ENCODE measurements at places on chromosomes 11 and 22. TPM values are rescaled to one million over a fixed set of nuclear protein-coding genes. Genes with fewer than 3 reads are reported as not detected.

OMP gene
- 0.82 TPM for total RNA-seq

C11orf86 gene
- total RNA-seq = not detected

SCGB1A1 gene
- total RNA-seq = not detected

DNA sequence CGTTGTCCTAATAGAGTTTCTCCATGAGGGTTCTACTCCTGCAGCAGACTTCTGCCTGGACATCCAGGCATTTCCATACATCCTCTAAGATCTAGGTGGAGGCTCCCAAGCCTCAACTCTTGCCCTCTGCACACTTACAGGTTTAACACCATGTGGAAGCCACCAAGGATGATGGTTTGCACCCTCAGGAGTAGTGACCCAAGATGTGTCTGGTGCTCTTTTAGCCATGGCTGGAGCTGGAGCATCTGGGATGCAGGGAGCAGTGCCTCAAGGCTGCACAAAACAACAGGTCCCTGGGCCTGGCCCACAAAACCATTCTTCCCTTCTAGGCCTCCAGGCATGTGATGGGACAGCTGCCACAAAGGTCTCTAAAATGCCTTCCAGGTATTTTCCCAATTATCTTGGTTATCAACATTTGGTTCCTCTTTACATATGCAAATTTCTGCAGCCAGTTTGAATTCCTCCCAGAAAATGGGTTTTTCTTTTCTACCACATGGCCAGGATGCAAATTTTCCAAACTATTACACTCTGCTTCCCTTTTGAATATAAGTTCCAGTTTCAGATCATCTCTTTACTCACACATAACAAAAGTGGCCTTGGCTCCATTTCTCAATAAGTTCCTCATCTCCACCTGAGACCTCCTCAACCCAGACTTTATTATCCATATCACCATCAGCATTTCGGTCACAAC is 69.5 kb upstream of the GNAZ start:
- H3K27me3 ChIP-seq = peaks cover 3% of the 10 kb centered on the region
- no peak overlapping the region for H3K27ac ChIP-seq
- H3K4me3 ChIP-seq = no peak overlapping the region
- no peaks in the 10 kb centered on the region for H3K4me1 ChIP-seq
- no peaks in the 10 kb centered on the region for H3K36me3 ChIP-seq

DNA sequence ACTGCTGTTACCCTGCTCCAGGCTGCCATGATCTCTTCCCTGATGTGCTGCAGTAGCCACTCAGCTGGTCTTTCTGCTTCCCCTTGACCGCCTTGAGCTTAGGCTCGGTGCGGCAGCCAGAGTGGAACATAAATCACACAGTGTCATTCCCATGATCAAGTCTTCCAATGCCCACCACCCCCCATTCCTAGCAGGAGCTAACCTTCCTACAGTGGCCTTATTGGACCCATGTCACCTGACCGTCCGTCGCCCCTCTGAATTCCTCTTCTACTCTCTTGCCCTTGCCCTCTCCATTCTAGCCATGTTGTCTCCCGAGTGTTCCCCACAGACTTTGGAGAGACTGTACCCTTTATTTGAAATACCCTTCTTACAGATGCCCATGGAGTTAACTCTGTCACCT is 43.4 kb downstream of the OTOG start:
- no peak overlapping the region for H3K27ac ChIP-seq
- H3K4me1 ChIP-seq = no peaks in the 10 kb centered on the region
- no peaks in the 10 kb centered on the region for H3K27me3 ChIP-seq
- no peaks in the 10 kb centered on the region for H3K36me3 ChIP-seq

- H3K4me3 ChIP-seq = no peak overlapping the region
- H3K4me1 ChIP-seq = no peaks in the 10 kb centered on the region
- H3K27me3 ChIP-seq = no peaks in the 10 kb centered on the region
- peaks cover 2% of the 10 kb centered on the region for H3K36me3 ChIP-seq
- no peak for DNase-seq
- no peak overlapping the region for H3K27ac ChIP-seq
Measured at GRCh38 chr22:46107753-46108563, 42.4 kb upstream of the PPARA start.

DNA sequence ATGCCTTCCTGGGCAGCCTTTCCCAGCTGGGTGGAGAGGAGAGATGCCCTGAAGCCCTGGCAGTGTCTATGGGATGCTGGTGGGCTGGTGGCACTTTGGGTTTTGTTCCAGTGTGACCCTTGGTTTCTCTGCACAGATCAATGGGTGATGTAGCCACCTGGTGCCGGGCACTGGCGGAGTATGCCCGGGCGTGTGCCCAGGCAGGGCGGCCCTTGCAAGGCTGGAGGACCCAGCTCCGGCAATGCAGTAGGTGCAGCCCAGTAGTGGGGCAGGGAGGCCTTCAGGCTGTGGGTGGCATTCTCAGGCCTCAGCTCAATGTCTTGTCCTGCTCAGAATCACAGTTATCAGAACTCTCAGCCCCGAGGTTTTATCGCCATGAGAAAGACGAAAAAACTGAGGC is 11.9 kb downstream of the OTOG start:
- no peak overlapping the region for H3K4me3 ChIP-seq
- no peak overlapping the region for H3K27ac ChIP-seq
- no peaks in the 10 kb centered on the region for H3K4me1 ChIP-seq
- H3K36me3 ChIP-seq = no peaks in the 10 kb centered on the region
- no peaks in the 10 kb centered on the region for H3K27me3 ChIP-seq

GRCh38 chr22:49632199-49633009 is 195.3 kb downstream of the BRD1 start:
- H3K36me3 ChIP-seq = no peaks in the 10 kb centered on the region
- H3K27me3 ChIP-seq = no peaks in the 10 kb centered on the region
- H3K4me1 ChIP-seq = peaks cover 3% of the 10 kb centered on the region
- H3K27ac ChIP-seq = no peak overlapping the region
- DNase-seq = peak; percentile 13
- H3K4me3 ChIP-seq = no peak overlapping the region

DNA sequence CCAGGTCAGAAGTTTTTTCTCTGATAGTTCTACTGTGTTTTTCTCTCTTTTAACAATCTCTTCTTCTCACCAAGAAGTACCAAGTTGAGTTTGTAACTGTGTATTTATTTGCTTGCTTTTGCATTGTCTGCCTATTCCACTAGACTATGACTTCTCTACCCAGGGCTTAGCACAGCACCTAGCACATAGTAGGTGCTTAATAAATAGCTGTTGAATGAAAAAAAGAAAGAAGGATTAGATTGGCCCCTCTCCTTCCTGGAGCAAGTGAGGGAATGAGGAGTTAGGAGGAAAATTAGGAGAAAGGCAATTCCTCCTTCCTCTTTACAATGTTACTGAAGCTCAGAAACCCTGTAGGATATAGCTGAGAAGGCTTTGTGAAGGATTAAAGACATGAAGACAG is 83.3 kb downstream of the FBXO7 start:
- no peak for DNase-seq
- H3K4me3 ChIP-seq = no peak overlapping the region
- H3K4me1 ChIP-seq = no peaks in the 10 kb centered on the region
- H3K27ac ChIP-seq = no peak overlapping the region
- no peaks in the 10 kb centered on the region for H3K27me3 ChIP-seq
- no peaks in the 10 kb centered on the region for H3K36me3 ChIP-seq

DNA sequence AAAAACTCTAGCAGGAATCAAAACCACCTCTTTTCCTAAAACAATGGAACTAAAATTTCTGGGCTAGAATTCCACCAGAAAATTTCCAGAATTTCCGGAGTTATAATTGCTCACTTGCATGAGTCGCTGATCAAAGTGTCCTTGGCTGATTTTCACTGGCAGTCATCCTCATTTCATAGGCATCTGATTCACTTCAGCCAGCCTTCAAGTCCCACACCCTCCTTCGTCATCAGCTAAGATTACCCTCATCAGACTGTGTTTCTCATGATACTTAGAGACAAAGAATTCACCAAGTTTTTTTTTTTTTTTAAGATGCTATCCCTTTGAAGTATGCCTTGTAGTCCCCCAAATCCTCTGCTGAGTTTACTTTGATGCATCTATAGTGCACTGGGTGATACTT is 71.5 kb upstream of the RAB38 start:
- H3K27ac ChIP-seq = no peak overlapping the region
- no peak for DNase-seq
- no peak overlapping the region for H3K4me3 ChIP-seq
- no peaks in the 10 kb centered on the region for H3K4me1 ChIP-seq
- no peaks in the 10 kb centered on the region for H3K36me3 ChIP-seq
- H3K27me3 ChIP-seq = no peaks in the 10 kb centered on the region

DNA sequence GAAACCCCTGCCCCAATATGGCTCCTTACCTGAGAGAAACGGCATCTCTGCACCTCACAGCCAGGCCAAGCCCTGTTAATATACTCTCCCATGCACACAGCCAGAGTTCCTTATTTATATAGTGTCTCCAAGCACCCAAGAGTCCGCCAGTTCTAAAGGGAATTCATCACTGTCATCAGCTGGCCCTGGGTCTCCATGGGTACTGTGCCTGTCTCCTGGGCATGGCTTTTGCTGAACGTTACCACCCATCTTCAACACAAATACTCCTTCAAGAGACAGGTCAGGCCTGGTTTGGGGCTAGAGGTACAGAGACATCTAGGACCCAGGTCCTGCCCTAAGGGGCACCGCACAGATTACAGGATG is 1.6 kb upstream of the ATG16L2 start:
- no peaks in the 10 kb centered on the region for H3K27me3 ChIP-seq
- peak overlapping the region; percentile 66 for H3K4me3 ChIP-seq
- H3K36me3 ChIP-seq = peaks cover 9% of the 10 kb centered on the region
- H3K4me1 ChIP-seq = peaks cover 55% of the 10 kb centered on the region
- DNase-seq = no peak

- H3K27ac ChIP-seq = no peak overlapping the region
- DNase-seq = no peak
Measured at GRCh38 chr11:404551-405264, 10.1 kb downstream of the SIGIRR start.

GRCh38 chr11:116876656-116877055 is 39.2 kb upstream of the APOA1 start:
- H3K36me3 ChIP-seq = peaks cover 44% of the 10 kb centered on the region
- H3K4me3 ChIP-seq = no peak overlapping the region
- H3K27ac ChIP-seq = no peak overlapping the region
- no peaks in the 10 kb centered on the region for H3K4me1 ChIP-seq
- no peak for DNase-seq

- no peak overlapping the region for H3K27ac ChIP-seq
- DNase-seq = no peak
- H3K36me3 ChIP-seq = peaks cover 16% of the 10 kb centered on the region
- no peaks in the 10 kb centered on the region for H3K4me1 ChIP-seq
- H3K27me3 ChIP-seq = no peaks in the 10 kb centered on the region
Measured at GRCh38 chr11:95991545-95991944, 67.6 kb upstream of the MTMR2 start.

DNA sequence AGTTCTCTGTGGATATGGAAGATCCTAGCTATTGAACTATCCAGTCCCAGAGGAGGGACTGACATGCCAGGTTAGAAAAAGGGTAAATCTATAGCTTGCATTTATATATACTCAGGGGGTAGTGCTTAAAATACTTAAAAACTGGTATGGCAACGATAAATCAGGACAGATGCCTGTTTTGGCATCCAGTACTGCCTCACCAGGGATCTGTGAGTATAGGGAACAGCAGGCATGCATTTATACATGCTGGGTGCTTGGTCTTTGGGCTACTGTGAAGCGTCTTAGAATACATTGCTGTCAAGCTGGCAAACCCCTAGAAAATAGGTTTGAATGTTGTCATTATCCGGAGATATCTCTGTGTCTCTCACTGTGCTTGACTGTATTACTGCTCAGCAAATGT is 94.2 kb upstream of the DRD2 start:
- H3K4me1 ChIP-seq = no peaks in the 10 kb centered on the region
- no peak for DNase-seq
- no peak overlapping the region for H3K4me3 ChIP-seq
- no peak overlapping the region for H3K27ac ChIP-seq
- no peaks in the 10 kb centered on the region for H3K27me3 ChIP-seq

DNA sequence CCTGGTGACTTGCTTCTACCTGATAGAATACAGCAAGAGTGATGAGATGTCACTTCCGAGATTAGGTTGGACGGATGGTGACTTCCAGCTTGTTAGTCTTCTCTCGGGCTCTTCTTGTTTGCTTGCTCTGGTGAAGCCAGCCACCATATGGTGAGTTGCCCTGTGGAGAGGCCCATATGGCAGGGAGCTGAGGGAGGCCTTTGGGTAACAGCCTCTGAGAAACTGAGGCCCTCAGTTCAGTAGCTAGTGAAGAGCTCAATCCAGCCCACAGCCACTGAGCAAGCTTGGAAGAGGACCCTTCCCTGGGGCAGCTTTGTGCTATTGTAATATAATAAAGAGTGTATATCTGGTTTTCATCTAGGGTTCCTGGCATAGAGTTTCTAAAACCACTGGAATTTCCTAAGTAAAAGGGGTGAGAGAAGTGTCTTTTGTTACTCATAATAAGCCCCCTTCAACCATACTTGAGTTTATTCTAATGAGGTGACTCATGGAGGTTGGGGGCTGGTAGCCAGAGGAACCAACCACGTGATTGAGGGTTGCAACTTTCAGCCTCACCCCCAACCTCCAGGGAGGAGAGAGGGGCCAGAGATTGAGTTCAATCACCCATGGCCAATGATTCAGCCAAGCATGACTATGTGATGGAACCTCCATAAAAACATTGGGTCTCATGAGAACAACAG is 8.0 kb upstream of the TPCN2 start:
- no peak for DNase-seq
- no peak overlapping the region for H3K4me3 ChIP-seq
- H3K4me1 ChIP-seq = no peaks in the 10 kb centered on the region
- H3K27me3 ChIP-seq = no peaks in the 10 kb centered on the region
- no peaks in the 10 kb centered on the region for H3K36me3 ChIP-seq
- H3K27ac ChIP-seq = no peak overlapping the region

- DNase-seq = no peak
- no peaks in the 10 kb centered on the region for H3K27me3 ChIP-seq
- H3K27ac ChIP-seq = no peak overlapping the region
- H3K36me3 ChIP-seq = peaks cover 70% of the 10 kb centered on the region
- no peaks in the 10 kb centered on the region for H3K4me1 ChIP-seq
Measured at GRCh38 chr11:1472180-1473005, 14.2 kb downstream of the MOB2 start.

GRCh38 chr11:64916040-64916774 is 802 bp downstream of the ATG2A start:
- H3K4me3 ChIP-seq = peak overlapping the region; percentile 91
- DNase-seq = peak; percentile 76
- H3K27me3 ChIP-seq = no peaks in the 10 kb centered on the region
- peaks cover 31% of the 10 kb centered on the region for H3K4me1 ChIP-seq
- peaks cover 29% of the 10 kb centered on the region for H3K36me3 ChIP-seq

- H3K36me3 ChIP-seq = no peaks in the 10 kb centered on the region
- no peaks in the 10 kb centered on the region for H3K4me1 ChIP-seq
- DNase-seq = no peak
- no peak overlapping the region for H3K27ac ChIP-seq
- H3K27me3 ChIP-seq = no peaks in the 10 kb centered on the region
Measured at GRCh38 chr11:39036021-39036420, 2423.4 kb downstream of the LRRC4C start.

DNA sequence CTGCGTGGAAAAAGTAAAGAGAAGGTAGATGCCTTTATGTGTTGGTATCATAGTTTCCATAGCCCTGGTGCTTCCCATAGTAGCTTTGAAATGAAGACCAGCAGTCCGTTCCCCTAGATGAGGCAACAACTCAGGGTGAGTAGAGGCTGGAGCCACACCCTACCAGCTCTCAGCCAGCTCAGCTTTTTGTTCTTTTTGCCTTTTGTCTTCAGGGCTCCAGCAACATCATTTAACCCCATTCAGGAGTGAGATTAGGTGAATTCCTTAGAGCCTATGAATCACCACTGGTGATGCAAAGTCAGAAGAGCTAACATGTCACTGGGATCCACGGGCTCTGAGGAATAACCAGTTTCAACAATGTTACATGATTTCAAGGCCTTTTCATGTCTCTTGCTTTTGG is 14.0 kb upstream of the SESN3 start:
- no peak overlapping the region for H3K4me3 ChIP-seq
- H3K27ac ChIP-seq = no peak overlapping the region
- no peaks in the 10 kb centered on the region for H3K4me1 ChIP-seq
- H3K27me3 ChIP-seq = no peaks in the 10 kb centered on the region
